GM19239 (cell line): ENCODE measurements at places on chromosomes 1 and 21.

DNA sequence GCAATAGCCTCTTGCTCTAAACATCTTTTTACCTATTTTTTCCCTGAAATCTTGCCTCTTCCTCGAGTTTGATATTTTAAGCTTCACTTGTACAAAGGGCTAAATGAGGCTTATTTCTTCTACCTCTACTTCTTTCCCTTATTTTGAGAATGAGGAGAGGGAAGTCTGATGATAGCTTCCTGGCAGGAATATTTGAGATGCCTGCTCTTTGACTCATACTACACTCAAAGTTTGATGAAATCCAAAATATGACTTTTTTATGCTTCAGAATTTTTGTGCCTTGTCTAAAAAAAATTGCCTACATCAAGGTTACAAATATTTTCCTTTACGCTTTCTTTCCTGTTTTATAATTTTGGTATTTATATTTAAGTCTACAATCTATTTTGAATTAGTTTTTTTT is 624.4 kb upstream of the PLXNA2 start:
- no peak for DNase-seq

DNA sequence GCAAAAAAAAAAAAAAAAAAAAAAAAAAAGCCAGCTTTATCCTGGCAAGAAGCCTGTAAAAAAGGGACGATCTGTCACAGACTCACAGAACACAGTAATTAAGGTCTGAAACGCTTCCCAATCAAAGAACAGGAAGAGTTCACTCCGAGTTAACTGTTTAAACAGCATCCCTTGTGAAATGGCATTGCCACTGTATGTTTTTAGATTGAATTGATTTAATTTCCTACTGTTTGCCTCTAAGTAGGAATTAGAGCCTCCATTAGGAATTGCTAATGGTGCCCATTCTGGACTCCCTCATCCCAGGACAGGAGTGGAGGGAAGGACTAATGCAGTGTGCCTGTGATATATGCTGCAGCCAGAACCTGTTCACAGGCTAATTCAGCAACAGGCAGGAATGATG is 370.8 kb downstream of the RWDD3 start:
- no peak for DNase-seq

DNA sequence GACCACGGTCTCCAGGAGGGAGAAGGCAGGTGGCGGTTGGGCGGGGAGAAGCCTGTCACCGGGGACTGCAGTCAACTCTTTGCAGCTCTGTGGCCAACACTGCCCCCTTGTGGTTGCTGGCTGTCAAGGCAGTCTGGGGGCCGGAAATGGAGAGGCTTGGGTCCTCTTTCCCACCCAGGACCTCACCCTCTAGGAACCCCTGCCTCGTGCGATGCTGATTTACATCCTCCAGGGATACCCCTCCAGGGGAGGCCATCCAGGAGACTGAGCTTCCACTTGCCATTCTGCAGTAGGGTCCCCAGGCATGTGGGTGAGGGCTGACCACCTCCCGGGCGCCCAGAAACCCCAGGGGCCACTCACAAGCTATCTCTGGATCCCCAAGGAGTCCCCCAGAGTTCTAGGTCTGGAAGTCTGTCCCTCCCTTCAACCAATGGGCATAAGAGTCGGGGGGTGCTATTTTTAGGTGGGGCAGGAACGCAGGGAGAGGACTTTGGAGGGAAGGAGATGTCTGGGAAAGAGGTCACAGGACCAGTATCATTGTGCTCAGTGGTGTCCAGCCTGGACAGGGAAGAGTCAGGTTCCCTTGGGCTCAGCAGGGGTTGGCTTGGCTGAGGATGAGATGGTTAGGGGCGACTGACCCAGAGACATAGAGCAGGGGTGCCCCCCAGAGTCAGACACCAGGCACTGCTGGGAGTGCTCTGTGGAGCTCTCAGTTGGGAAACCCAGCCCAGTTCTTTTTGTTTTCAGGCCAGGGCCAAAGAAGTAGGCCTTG is 7.1 kb upstream of the GPR61 start:
- DNase-seq: peak; percentile 74

- DNase-seq: no peak
Observed at GRCh38 chr1:59041646-59042277, 255.1 kb upstream of the FGGY start.

GRCh38 chr1:19635646-19636045 is 8.5 kb upstream of the NBL1 start:
- DNase-seq: no peak

GRCh38 chr1:42439940-42440339 is 15.9 kb downstream of the ZMYND12 start:
- no peak for DNase-seq

DNA sequence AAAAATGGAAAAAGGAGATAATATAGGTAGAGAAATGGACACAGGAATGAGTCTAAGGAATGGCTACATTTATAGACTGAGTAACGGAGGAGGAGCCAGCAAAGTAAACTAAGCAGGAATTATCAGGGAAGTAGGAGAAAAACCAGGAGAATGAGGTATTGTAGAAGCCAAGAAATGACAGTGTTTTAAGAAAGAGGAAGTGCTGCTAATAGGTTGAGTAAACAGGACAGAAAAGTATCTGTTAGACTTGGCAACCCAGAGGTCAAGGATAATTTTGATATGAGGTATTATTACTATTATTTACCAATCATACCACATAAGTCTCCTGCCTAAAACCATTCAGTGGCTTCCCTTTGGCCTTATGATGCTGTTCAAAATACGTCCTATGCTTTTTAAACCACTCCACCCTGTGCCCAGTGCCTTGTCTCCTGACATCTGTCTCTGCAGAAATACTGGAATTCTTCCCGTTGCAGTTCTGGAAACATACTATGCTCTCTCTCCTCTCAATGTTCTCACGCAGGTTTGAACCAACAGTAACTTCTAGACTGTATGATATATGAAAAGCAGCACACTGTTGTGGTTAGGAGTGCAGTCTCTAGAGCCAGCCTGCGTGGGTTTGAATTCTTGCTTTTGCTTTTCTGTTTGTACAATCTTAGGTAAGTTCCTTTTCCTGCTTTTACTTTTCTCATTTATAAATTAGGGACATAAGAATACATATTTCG is 24.6 kb upstream of the NEK7 start:
- DNase-seq: no peak

DNA sequence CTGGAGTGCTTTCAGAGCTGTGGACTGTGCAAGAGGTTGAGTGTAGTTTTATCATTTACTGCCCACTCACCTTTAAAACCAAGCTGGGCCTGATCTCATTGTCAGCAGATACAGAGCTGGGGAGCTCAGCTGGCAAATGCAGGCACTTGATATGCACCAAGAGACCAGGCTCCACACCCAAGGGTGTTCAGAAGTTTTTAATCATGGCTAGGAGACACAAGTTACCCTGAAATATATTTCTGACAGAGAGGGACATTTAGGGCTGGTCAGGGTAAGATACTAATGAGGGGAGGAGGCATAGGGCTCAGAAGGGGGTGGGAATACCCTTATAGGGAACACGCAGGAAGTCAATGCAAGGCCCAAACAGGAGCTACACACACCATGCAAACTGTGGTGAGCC is 153.7 kb downstream of the ELAVL4 start:
- no peak for DNase-seq

DNA sequence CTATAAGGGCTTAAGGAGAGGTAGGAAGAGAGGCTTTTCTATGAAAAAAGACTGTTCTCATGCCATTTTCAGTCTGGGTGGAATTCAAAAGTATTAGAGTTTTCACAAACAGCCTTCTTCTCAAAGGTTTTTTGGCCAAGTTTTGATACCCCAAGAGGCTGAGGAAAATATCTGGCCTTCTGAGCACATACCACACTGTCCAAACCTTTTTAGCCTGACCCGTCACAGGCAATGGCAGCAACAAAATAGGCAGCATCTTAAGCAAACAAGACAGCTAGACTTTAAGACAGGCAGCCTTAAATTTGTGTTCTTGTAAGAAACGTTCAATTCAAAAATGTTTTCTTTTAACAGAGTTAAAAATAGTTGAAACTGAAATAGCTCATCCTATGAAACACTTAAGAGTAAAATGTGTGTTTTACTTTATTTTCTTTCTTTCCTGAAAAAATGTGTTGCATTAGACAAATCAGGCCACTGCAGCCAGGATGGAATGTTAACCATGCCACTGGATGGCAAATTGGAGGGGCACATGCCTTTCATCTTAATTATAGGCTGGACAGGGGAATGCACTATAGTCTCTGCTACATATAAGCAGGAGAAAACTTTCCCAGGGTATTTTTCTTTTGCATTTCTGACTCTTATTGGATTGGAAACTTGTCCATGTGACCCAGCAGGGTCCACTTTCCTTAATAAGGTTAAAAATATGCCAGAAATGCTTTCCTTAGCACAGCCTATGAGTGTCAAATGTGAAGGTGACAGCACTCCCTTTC is 315.0 kb downstream of the TGFB2 start:
- no peak for DNase-seq
